Left hindlimb (tissue), 1 donor: ENCODE measurements at places on chromosomes 3 and 15.

- no peak for DNase-seq
Measured at GRCh38 chr3:62284442-62284841, 88.9 kb downstream of the FEZF2 start.

GRCh38 chr3:182729903-182730674 is 63.2 kb upstream of the ATP11B start:
- no peak for DNase-seq

DNA sequence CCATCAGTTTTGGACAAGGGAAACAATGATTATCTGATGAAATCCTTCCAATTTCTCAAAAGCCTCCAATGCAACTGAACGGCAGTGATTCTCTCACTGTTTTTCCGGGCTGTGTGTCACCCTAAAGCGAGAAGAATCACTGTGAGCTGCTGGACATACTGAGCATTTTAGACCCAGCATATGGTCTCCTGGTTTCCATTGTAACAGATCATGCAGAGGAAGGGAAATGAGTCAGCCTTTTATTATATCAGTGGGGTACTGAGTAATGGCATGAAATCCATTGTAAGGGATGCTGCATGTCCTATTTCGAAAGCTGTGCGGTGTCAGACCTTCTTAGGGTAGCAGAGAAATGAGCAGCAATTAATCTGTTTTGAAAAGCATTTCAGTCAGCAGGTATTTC is 287.1 kb downstream of the IL5RA start:
- no peak for DNase-seq

DNA sequence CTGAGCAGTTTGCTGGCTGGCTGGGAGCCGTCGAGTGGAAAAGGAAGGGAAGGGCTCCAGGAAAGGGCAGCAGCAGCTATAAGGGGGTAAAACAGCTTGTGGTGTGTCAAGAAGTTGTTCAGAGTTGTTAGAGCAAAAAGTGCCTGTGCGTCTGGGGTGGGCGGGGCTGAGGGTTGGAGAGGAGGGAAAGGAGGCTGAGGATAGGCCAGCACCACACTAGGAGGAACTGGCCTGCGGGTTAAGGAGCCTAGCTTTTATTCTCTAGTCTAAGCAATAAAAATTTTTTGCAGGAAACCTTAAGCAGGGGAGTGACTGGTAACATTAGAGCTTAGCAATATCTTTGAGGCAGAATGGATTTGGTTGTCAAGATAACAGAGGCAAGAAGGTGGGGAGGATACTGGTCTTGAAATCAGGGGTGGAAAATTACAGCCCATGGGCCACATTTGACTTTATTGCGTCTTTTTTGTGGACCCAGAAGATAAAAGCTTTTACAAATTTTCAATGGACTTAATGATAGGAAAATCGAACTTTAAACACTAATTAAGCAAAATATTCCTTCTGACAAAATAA is 134.5 kb upstream of the AADACL2 start:
- DNase-seq = no peak

DNA sequence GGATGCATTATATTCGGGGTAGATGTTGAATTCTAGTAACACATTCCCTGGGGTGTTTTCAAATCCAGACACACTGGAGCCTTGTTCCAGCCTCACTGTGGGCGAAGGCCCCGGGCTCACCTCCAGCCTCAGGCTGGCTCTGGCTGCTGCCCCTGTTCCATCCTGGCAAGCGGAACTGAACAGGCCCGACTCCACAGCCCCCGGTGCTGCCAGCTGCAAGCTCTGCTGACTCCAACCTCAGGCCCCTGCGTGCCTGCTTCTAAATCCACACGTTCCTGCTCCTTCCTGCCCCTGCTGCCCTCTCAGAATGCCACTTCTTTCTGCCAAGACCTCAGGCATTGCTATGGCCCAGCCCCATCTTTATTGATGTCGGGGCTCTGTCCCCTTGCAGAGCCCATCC is 90.6 kb downstream of the LIPC start:
- peak; percentile 69 for DNase-seq

- no peak for DNase-seq
Measured at GRCh38 chr15:38624244-38625205, 59.9 kb upstream of the RASGRP1 start.

GRCh38 chr3:23829242-23829934 is 23.6 kb downstream of the UBE2E1 start:
- no peak for DNase-seq

GRCh38 chr3:45499529-45499928 is 95.0 kb upstream of the LIMD1 start:
- no peak for DNase-seq

DNA sequence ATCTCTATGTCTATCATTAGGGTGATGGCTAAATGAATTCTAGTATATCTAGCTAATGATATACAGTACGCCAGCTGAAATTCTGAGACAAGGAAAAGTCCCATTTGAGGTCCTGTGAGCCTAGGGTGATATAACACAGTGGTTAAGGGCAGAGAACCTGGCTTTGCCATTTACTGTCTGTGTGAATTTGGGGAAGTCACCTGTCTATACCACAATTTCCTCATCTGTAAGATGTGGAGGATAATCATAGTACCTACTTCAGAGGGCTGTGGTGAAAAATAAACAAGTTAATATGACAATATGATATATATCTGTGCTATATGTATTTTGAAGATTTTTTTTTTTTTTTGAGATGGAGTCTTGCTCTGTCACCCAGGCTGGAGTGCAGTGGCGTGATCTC is 9.8 kb upstream of the ANKDD1A start:
- DNase-seq = no peak

DNA sequence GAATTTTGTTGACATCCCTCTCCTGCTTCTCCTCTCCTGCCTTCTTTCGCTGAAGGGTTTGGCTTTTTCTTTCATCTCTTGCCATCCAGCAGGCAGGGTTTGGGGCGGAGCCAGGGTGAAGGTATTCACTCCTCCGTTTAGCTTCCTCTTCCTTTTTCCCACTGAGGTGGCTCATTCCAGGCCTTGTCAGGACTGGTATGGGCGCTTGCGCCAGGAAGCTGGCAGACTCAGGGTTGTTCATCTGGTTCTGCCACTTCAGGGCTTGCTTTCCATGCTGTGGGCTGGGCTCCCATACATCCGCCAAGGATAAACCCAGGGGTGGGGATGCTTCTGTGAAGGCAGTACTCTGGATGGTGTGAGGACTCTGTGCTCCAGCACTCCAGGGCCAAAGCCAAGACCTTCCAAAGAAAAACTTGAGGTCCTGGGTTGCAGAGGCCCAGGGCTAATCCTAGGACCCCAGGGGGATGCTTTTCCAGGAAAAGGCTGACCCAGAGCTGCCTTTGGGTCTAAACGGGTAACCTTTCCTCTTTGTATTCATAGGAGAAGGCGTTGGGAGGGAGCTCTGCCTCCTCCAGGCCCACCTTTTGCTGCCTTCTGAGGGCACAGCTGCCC is 7.7 kb upstream of the AMOTL2 start:
- DNase-seq = no peak

GRCh38 chr3:171585039-171585438 is 124.8 kb upstream of the TNIK start:
- DNase-seq = no peak

DNA sequence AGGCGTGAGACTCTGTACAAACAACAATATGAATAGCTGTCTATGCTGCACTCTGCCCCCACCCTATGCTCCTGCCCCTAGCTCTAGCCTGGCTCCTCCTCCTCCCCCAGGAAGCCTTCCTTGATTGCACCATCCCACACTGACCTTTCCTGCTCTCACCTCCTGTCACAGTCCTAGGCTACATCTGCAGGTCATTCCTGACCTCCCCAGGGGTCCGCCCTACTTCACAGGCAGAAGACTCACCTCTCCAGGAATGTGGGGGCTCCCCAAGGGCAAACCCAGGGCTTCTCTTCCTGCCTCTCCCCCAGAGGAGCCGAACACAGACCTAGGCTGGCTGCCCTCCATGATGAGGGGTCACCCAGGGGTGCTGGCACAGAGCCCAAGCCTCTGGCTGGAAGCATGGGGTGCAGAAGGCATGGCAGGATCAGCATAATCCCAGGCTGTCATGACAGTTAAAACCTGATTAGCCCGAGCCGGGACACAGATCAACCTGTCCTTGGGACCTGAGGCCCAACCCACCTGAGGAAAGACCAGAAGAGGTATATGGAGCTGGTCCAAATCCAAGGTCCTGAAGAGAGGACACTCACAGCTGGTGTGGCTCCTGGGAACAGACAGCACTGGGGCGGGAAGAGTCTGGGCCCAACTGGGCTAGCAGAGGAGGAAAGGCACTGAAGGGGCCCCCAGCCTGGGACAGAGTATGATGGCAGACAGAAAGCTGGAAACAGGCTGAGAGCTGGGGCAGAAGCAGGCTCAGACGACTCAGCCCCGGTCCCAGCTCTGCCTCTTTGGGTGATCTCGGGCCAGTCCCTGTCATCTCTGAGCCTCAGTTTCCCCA is 5.9 kb downstream of the SEMA7A start:
- no peak for DNase-seq

GRCh38 chr15:60347480-60348049 is 50.2 kb downstream of the ANXA2 start:
- no peak for DNase-seq

- no peak for DNase-seq
Measured at GRCh38 chr15:82921242-82921641, 31.3 kb downstream of the HOMER2 start.

DNA sequence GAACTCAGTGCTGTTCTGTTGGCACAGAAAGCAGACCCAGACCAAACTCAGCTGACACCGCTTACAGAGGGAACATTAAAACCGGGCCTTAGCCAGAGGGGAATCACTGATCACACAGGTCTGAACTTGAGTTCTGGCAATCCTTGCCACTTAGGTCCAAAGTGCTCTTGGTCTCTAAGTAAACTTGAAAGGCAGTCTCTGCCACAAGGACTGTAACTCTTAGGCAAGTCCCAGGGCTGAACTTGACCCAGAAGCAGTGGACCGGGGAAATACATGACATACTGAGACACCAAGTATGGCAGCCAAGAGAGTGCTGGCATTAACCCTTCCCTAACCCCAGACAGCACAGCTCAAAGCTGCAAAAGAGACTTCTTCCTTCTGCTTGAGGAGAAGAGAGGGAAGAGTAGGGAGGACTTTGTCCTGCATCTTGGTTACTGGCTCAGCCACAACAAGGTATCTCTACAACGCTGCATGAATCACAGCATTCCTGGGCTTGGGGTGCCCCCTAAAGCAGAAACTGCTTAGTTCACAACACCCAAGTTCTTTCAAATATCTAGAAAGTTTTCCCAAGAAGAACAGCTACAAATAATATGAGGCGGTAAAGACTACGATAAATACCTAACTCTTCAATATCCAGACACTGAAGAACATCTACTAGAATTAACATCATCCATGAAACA is 32.5 kb downstream of the NAALADL2 start:
- DNase-seq = no peak

- no peak for DNase-seq
Measured at GRCh38 chr3:126317029-126317996, 39.9 kb downstream of the KLF15 start.

DNA sequence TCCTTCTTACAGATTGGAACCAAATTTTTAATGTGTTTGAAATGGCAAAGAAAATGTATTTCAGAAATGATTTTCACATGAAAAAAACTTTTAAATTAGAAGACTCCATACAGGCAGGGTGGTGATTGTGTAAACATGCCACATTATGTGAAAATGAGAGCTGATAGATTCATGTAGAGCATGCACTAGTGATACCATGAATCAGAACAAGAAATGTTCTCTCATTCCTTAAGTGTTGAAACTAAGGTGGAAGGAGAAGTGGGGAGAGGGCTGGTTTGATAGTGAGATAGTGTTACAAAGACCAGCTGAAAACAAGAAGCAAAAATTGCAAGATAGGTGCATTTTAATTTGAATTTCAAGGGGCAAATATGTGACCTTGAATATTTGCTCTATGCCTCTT is 100.3 kb downstream of the CCNL1 start:
- no peak for DNase-seq

DNA sequence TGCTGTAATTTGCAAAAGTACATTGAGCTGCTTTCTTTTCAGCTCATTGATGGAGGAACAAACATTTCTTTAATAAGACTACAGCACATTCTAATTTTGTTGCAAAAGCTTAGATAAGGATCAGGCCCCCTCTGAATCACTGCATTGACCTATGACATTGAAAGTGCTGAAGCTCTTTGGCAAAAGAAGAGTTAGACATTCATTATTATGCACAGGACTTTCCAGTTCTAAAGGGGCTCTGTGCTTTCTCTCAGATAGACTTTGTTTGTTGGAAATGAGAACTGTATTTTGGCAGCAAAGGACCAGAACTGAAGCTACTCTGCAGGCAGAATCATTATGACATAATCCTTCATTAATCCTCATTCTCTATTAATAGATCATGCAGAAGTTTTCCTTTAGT is 252.9 kb upstream of the SOX2 start:
- DNase-seq = no peak

DNA sequence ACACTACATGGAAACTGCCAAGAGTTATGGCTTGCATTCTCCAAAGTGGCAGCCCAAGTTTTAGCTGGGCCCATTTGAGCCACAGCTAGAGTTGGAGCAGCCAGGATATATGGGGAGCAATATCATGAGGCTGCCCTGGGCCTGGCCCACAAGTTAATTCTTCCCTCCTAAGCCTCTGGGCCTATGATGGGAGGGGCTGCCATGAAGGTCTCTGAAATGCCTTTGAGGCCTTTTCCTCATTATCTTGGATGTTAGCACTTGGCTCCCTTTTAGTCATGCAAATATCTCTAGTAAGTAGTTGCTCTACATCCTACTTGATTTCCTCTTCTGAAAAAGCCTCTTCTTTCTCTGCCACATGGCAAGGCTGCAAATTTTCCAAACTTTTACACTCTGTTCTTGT is 257.5 kb upstream of the CHRM5 start:
- DNase-seq = no peak

DNA sequence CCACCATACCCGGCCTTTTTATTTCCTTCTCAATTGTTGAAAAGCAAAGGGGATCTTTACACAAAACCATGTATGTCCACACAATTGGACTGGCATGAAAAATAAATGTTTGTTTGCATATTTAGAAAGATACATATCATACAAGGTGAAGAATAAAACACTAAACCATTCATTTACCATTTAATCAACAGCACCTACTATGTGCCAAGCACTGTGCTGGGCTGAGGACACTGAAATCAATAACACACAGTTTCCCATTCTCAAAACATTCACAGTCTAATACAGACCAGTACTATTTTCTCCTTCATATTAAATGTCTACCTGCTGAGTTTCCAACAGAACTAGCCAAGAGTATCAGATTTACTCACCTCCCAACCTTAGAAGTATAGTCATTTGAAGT is 84.7 kb downstream of the IGF2BP2 start:
- DNase-seq = no peak

DNA sequence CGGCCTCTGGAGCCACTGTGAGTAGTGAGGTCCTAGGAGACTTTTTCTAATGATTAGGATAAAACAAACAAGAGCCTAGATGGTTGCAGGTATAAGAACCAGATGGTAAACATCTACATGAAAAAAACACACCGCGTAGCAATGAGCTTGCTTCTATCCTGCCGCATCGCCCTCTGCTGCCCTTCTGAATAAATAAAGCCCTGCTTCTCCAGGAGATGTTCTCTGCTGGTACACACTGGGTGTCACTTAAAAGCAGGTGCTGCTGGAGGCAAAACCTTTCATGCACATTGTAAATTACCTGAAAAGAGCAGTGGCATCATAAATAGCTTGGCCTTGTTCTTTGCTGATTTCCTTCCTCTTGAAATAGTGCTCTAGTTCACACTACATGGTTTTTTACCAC is 164.4 kb upstream of the TOPAZ1 start:
- no peak for DNase-seq
